BJ (cell line): ENCODE measurements at places on chromosomes 7 and 10.
A peak's percentile ranks its signal among the peaks of the same experiment; 100 is the strongest.

- no peak for DNase-seq
These were observed 10.2 kb downstream of the PRSS1 start for GRCh38 chr7:142759433-142759832.

DNA sequence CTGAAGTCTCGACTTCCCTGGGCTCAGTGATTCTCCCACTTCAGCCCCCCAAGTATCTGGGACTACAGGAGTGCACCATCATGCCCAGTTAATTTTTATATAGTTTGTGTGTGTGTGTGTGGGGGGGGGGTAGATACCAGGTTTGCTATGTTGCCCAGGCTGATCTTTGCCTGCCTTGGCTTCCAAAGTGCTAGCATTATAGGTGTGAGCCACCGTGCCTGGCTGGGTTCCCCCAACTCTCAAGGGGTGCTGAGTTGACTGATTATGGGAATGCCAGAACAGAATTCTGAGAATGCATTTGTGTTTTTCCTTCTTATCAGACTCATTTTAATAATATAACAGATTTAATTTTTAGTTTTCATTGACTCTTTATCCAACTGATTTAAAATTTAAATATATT lies 19.5 kb downstream of the RPA3 start:
- DNase-seq = no peak

DNA sequence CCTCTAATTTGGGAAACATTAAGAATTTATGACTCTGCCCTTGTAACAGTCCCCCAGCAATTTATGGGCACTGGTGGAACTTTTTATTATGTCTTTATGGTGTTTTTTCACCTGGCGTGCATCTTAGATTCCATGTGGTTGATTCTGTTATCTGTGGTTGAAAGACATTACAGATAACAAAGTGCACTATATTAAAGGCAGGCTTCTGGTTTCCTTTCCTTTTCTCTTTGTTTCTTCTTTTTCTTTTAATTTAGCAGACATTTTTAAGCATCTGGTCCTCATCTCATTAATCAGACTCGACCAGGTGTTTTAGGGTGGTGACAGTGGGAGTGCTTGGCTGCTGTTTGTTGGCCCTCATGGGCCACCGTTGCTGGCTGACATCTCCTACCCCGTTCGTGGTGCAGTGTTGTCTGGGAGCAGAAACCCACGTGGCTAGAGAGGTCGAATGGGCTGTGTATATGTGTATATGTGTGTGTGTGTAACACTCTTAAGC lies 77.4 kb downstream of the LRMDA start:
- DNase-seq = no peak

- DNase-seq = no peak
These were observed 30.1 kb upstream of the CNPY1 start for GRCh38 chr7:155576416-155576815.

- no peak for DNase-seq
These were observed 24.8 kb upstream of the EIF5AL1 start for GRCh38 chr10:79487296-79488194.

- peak; percentile 46 for DNase-seq
These were observed 316.8 kb upstream of the NFE2L3 start for GRCh38 chr7:25835197-25835596.

GRCh38 chr7:47435889-47436312 lies 146.0 kb downstream of the TNS3 start:
- peak; percentile 54 for DNase-seq

- DNase-seq = no peak
These were observed 39.7 kb upstream of the ZNF32 start for GRCh38 chr10:43688348-43688892.

- no peak for DNase-seq
These were observed 130.0 kb downstream of the PLPP4 start for GRCh38 chr10:120587061-120587460.

DNA sequence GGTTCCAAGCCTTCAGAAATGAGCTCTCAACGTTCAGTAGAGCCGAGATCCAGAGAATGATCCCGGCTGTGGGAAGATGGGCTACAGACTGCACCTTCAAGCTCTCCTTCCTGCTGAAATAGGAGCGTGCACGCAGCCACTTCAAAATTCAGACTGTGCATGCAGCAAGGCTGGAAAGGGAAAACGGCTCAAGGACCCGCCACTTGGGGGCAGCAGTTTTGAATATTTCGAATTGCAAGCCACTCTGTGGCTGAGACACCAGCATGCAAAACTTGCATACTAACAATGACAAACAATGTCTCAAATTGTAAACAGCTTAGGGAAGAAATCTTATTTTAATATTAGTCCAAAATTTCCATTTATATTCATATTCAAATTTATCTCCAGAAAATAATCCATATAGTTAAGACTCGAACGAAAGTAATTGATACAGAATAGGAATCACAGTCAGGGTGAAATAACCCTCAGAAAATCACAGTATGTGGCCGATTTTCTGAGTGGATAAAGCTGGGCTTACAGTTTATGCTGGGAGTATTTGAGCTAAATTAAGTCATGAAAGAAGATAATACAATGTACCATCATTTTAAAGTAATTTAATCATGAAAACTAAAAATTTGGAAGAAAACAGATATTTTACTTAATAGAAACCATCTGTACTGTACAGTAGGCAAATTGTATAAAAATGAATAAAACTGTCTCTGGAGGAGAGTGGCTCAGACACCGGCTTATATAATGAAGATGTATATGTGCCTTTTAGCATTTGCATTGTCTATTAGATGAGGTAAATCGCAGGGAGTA lies 137.9 kb upstream of the MKI67 start:
- DNase-seq = no peak

GRCh38 chr7:12233175-12233574 lies 22.1 kb downstream of the TMEM106B start:
- no peak for DNase-seq

DNA sequence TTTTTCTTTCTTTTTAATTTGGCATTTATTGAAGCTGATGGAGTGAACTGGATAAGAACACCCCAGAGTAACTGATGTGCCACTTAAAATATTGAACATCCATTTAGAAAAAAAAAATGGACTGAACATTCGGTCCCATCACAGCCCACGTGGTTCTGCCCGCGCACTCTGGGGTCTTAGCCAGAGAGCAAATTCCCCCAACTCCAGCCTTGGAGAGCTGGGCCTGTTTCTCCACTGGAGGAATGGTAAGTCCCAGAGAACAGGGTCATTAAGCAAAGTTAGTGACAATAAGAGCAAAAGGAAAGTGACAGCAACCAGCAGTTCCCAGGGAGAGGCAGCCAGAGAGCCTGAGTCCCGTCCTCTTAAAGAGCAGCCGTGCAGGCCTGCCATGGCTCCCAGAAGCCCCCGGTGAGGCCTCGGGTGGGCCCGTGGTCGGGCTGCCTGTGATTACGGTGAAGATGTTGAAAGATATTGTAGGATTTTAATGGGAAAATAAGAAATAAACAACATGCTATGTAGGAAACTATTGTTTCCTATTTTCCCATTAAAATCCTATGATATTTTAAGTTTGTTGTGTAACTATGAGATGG lies 487.9 kb upstream of the MKI67 start:
- DNase-seq = no peak

GRCh38 chr10:48898426-48898825 lies 41.2 kb downstream of the LRRC18 start:
- DNase-seq = no peak

GRCh38 chr10:5089865-5090264 lies 4.3 kb upstream of the AKR1C3 start:
- DNase-seq = no peak

- DNase-seq = no peak
These were observed 55.1 kb upstream of the FAM20C start for GRCh38 chr7:137094-137891.

DNA sequence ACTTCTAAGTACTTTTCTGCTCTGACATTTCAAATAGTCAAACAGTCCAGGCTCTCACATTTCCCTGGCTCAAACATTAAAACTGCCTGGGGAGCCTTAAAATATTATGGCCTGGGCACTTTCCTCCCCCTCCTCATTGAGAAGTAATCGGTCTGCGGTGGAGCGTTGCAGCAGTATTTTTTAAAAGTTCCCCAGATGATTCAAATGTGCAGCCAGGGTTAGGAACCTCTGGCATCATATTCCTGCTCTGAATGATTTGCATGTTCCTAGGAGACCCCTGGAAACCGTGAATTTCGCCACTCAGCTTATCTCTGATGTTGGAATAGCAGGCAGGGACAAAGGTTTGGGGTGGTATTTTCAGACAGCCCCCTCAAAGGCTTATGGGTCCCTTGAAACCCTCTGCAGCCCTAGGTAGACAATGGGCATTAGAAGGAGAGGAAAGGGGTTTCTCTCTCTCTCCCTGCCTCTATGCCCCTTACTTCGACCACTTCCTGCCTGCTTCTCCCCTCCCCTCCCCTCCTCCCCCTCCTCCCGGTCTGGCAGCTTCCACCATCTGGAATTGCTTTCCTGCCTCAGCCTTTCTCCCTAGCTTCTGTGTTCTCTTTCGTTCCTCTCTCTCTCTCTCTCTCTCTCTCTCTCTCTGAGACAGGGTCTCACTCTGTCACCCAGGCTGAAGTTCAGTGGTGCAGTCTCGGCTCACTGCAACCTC lies 622.2 kb downstream of the GALNT17 start:
- DNase-seq = no peak

GRCh38 chr10:46255801-46256747 lies 30.7 kb upstream of the ANTXRL start:
- no peak for DNase-seq

DNA sequence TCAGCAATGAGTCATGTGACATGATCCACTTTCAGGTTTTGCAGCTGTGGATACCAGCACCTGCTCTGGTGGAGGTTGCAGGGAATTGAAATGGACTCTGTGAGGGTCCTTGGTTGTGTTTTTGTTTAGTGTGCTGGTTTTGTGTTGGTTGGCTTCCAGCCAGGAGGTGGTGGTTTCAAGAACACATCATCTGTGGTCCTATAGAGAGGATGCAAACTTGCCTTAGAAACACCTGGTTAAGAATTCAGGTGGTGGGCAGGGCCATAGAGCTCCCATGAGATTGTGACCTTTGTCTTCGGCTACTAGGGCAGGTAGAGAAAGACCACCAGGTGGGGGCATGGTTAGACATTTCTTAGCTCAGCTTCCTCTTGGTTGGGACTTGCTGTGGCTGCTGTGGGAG lies 59.2 kb upstream of the CYP2C9 start:
- DNase-seq = no peak

DNA sequence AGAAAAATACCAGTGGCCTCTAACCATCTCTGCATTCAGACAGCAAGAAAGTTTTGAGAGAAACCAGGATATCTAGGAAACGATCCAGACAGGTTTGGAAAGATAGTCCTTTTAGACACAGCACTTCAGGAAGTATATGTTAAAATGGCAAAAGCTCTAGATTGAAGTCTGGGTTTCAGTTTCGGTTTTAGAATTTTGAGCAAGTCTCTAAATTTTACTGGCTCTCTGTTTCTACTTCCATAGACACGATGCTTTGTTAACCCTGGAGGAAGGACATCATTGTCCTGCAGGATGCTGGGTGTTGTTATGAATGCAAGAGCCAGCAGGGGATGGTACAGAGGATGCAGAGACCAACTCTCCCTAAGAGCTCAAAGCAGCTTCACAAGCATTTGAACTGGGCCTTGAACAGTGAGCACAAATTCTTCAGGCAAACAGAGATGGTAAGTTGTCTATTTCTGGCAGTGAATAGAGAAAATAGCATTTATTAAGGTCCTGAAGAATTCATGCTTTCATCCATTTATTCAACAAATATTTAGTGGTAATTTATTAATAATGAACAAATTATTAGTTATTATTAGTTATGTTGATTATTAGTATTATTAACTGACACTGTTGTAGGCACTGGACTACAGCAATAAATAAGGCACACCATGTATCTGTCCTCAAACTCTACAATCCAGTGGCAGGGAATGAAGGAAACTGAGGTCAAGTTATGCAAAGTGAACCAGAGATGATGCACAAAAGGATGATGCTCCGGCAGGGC lies 152.7 kb upstream of the NRP1 start:
- DNase-seq = no peak

DNA sequence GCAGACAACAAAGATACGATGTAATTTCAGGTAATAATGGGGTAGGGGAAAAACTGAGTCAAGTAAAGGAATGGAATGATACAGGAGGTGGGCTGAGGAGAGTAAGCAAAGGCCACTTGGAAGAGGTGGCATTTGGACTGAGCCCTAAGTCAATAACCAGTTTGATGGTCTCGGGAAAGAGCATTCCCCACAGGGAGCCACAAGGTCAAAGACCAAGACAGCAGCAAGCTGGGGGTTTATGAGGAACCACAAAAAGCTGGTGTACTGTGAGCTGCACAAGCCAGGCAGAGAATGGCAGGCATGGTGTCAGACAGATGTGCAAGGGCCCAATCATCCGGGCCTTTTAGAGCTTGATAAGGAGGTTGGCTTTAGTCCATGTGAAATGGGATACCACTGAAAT lies 98.7 kb downstream of the NOC3L start:
- no peak for DNase-seq

- DNase-seq = no peak
These were observed 49.0 kb downstream of the HTRA1 start for GRCh38 chr10:122510326-122510725.

GRCh38 chr7:137343281-137343841 lies at the start of gene PTN:
TSS of gene PTN (minus strand) at chr7:137343733. CDS start at chr7:137254973, 88,760 bp downstream.
- peak; percentile 12 for DNase-seq

- no peak for DNase-seq
These were observed 1.9 kb downstream of the GATA3 start for GRCh38 chr10:8056378-8056777.

- DNase-seq = peak; percentile 96
These were observed 14.5 kb downstream of the LIMK1 start for GRCh38 chr7:74097937-74098614.

DNA sequence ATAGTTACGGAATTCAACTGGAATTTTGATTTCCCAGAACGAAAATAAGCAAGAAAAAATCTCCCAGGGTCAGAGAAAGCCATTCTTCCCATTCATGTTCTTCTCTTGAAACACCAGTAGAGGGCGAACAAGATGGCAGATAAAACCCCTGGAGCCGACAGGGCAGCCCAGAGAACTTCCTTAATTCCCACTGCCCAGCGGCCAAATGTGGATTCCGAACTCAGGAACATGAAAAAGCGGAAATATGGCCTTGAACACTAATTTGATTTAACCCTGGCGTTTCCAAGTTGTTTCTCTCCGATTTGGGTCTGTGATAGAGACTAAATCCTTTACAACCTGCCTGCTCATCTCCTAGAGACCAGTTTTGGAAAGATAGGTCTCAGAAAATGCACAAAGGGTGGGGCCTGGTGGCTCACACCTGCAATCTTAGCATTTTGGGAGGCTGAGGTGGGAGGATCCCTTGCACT lies 100.7 kb upstream of the WAC start:
- DNase-seq = peak; percentile 27

DNA sequence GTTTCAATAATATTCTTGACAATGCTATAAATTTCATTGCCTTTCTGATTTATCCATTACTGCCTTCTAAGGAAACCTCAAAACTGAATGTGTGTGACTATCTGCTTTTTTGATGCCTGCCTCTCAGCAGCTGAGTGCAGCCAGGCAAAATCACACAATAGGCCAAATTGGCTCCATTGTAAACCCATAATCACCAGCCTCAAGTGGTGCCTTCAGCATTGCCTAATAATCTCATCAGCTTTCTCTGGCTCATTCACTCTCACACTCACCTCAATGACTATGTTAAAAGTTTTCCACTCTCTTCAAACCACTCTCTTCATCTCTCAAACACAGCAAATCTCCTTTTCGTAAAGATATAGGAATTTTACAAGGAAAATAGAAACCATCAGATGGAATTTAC lies 182.5 kb upstream of the COL1A2 start:
- DNase-seq = no peak

GRCh38 chr7:129886167-129886817 lies 66.5 kb downstream of the UBE2H start:
- no peak for DNase-seq

- no peak for DNase-seq
These were observed 416.4 kb upstream of the FOXK1 start for GRCh38 chr7:4265676-4266075.

- peak; percentile 8 for DNase-seq
These were observed 50.4 kb upstream of the C7orf33 start for GRCh38 chr7:148540041-148540738.

GRCh38 chr10:61761825-61762217 lies 99.1 kb downstream of the CABCOCO1 start:
- DNase-seq = no peak
